CD8-positive, alpha-beta memory T cell (primary cell): ENCODE measurements at places on chromosomes 2 and 18.
A peak's percentile ranks its signal among the peaks of the same experiment; 100 is the strongest.

DNA sequence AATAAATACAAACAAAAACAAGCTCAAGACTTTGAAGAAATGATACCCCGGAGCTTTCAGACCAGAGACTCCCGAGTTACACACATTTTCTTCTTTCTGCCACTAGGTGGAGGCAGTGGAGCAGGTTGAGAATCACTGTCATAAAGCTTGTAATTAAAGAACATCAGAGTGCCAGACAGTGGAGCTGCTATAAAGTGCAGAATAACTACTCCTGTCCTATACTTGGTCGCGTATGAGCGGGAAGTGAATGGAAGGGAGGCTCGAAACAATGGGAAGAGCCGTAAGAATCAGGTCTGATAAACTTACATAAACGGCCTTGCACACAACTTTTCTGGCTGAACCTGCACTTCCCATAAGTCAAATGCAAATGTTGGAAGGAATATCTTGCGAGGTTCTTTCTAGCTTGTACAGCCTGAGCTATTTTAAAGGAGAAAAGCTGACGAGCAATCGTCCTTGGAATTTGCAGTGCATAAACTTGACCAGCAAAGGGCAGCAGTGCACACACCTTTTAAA is 189.0 kb downstream of the RPIA start:
- DNase-seq = peak; percentile 40

DNA sequence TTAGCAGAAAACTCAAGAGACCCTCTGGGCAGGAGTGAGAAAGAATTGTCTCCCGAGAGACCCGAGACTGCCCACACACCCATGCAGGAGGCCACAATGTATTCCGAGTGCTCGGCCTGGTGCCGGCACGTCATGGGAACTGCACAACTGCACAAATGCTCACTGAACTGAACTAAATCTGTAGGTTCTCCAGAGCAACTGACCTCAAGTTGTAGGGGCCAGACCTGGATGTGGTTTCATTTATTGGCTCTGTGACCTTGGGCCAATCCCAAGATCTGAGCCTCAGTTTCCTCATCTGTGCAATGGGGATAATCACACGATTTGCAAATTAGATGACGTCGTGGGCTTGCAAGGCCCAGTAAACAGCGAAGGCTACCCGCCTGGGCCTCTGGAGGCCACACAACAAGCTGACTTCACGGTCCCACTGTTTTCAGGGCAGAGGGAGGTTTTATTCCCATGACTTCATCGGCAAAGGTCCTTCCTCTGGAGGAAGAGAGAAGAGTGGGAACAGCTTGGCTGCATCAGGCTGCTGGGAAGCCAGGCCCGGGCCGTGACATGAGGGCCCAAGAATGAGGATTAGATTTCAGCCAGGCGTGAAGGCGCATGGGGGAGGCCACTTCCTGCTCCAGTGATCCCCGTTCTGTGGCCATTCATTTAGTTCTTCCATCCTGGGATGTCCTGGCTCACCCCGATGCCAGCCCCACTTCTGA is 3.6 kb upstream of the ERFE start:
- DNase-seq = no peak

DNA sequence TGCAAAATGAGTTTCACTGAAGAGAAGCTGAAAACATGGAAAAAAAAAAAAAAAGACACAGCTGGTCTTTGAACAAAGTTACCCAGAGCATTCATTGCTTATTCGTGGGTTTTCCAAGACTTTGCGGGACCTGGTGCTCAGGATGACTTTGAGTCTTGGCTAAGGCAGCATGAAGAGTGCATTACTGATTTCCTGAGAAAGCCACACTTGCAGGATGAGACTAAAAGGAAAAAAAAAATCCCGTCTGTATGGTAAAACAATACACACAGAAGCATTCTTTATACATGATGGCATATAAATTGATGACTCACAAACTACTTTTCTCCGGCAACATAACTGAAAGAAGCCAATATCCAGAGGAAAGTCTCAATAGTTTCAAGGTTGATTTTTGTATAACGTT is 195.4 kb downstream of the SPP2 start:
- DNase-seq = no peak

DNA sequence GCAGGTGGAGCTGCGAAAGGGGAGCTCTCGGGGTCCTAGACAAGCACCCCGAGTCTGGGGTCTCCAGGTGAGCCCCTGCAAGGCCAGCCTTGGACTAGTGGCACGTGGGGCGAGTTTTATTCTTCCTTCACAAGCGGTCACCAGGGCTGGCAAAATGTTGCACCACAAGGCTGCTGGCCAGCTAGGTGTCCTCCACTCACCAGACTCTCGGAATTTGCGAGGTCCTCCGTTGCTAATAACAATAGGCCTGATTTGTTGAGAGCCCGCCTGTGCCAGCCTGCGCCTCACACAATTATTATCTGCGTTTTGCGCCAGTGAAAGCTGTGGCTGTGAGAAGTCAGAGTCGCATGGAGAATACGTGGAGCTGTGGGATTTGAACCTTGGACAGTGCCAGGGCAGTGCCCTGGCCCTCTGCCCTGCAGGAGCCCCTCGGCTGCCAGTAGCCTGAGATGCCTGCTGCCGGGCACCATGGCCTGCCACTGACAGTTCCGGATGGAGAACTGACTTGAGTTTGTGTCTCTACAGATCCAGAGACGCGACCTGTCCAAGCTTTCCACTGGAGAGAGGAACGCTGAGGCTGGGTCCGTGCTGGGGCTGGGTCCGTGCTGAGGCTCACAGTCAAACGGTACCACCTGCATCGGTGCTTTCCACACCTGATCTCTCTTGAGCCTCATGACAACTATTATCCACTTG is 77.6 kb upstream of the ODC1 start:
- no peak for DNase-seq

GRCh38 chr2:133658020-133658903 is 90.0 kb upstream of the NCKAP5 start:
- DNase-seq = no peak

GRCh38 chr18:60134806-60135205 is 235.0 kb downstream of the PMAIP1 start:
- DNase-seq = no peak

DNA sequence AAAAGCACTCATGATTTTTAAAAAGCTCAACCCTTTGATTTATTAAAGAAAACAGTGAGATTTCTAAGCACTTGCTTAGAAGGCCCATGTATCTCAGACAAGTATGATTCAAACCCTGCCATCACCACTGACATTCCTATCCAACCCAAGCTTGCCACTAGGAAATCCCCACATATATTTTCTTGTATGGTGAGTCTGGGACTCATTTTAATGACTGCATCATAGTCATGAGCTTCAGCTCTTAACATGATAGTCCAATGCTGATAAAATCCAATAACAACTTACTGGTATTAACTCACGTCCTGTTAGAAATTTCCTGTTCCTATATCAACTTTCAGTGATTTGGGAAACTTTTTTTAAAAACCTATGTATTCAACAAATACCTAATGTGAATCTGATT is 39.4 kb upstream of the NCKAP5 start:
- DNase-seq = no peak

GRCh38 chr2:1480671-1481076 is 67.4 kb downstream of the TPO start:
- DNase-seq = no peak

GRCh38 chr2:196266855-196267254 is 95.5 kb upstream of the STK17B start:
- no peak for DNase-seq

- no peak for DNase-seq
These were observed 11.4 kb downstream of the ALPG start for GRCh38 chr2:232418056-232418455.

DNA sequence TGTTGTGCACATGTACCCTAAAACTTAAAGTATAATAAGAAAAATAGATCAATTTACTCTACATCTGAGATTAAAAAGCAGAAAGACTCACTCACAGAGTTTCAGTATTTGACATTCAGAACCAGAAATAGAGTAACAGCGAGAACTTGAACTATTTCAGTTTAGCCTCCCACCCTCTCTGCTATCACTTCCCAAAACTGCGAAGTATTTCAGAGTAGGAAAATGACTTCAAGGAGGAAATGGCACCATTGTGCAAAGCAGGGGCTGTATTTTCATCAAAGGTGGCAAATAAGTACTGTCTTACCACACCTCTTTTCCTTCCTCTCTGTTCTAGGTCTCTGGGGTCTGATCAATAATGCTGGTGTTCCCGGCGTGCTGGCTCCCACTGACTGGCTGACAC is 13.6 kb downstream of the DHRS9 start:
- no peak for DNase-seq

DNA sequence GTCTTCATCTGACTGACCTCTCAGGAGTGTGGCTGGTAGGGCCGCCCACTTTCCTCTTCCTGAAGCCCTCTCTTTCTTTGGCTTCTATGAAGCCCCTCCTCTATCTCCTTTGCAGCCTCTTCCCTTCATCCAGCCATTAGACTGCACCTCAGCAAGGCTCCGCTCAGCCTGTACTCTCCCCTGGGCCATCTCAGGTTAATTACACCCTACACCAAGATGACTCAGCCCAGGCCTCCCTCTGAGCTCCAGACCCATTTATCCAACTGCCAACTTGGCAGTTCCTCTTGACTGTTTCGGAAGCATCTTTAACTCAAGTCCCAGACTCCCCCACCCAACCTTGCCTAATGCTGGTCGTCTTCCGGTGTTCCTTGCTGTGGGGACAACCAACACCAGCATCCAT is 5.8 kb upstream of the WNT6 start:
- DNase-seq = no peak

- no peak for DNase-seq
These were observed 14.9 kb downstream of the ROCK1 start for GRCh38 chr18:21096760-21097159.

- no peak for DNase-seq
These were observed 19.2 kb upstream of the NCKAP1 start for GRCh38 chr2:183057333-183057985.
